Fibroblast of mammary gland (primary cell): ENCODE measurements at places on chromosomes 7 and 10.

DNA sequence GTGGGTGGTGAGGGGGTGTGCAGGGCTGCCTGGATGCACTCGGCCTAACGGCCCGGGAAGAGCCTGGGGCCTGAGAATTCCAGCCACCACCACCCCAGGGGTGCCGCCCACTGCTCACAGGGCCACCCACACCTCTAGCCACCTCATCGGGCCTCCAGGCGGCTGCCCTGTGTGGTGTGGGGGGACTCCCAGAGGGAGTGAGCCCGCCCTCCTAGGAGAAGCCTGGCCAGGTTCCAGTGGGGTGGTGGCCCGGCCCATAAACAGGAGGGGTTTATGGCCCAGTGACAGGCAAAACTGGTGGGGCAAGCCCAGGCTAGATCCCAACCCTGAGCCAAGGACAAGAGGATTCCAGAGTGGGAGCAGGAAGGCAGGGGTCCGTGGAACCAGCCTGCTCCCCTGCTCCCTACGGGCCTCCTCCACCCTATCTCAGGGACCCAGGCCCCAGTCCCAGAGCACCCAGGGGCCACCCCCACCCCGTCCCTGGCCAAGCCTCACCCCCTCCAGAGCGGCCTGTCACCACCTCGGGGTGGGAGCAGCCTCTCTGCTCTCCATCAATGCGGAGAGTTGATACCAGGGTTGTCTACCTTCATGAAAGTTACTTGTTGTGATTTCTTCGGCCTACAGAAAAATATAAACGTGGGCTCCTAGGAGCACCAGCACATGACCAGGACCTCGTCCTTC is 20.2 kb upstream of the PDGFA start:
- DNase-seq = peak; percentile 28

- no peak for DNase-seq
Observed at GRCh38 chr10:97517096-97517750, 18.5 kb downstream of the UBTD1 start.

GRCh38 chr7:122442929-122443328 is 138.4 kb upstream of the FEZF1 start:
- no peak for DNase-seq

- DNase-seq = no peak
Observed at GRCh38 chr10:112593023-112593422, 146.0 kb downstream of the VTI1A start.

DNA sequence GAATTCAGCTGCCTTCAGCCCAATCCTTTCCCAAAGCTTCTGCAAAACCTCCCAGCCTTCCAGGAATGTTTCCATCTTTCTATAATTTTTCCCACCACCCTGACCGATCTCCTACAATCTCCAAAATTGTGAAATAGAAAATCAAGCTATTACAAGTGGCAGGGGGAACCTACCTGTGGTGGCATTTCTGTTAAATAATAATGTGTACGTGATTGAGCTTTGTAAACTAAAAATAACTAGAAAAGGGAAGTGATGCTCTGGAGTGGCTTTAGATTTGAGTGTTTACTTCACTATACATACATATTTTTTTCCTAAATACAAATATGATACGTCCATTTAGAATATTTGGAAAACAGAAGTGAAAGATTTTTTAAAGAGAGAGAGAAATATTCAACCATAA is 593.6 kb downstream of the GRM8 start:
- DNase-seq = no peak

DNA sequence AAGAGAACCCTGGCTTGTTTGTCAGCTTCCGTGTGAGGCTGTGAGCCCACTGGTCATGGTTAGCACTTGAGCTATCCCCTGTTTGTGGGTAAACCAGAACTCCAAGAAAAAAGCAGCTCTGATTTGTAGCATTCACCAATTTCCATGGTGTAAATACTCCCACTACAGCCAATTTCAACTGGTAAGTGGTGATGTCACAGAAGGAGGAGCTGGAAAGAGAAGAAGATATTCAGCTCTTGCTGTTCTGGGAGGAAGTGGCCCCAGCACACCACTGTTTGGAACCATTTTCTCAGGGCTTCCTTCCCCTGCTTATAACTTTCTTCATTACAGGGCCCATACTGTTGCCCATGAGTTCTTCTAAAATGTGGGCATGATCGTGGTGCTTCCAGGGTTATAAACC is 500.1 kb upstream of the ZMIZ1 start:
- no peak for DNase-seq

DNA sequence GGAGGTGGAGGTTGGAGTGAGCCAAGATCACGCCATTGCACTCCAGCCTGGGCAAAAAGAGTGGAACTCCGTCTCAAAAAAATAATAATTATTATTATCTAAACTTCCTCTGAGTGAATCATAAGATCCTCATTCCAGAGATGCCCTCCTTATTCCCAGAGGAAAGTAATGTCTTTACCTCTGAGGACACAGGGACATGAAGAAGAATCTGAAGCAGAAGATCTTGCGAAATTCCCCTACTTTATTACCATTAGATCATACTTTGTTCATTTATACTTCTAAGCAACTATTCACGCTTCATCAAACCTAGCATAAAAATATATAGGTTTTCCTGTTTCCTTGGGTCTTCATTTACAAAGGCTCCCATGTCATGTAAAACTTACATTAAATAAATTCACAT is 143.1 kb downstream of the ETV1 start:
- peak; percentile 38 for DNase-seq

- no peak for DNase-seq
Observed at GRCh38 chr7:83866582-83866981, 217.6 kb upstream of the SEMA3E start.

DNA sequence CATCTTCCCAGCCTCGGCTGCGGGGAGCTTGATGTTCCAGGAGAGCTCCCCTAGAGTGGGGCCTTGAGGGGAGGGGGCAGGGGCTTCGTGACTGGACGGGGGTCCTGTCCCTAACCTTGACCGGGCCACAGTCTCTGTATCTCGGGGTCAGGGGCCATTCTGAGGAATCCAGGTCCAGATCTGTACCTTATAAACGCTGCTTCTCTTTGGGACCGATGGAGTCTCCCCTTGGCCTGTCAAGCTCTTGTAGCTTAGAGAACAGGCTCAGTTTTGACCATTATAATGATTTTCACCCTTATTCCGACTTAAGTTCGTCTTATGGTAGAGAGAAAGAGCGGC is 831 bp downstream of the ZKSCAN5 start:
- peak; percentile 11 for DNase-seq

- DNase-seq = no peak
Observed at GRCh38 chr7:100823140-100823525, 4.2 kb downstream of the EPHB4 start.

GRCh38 chr10:22821501-22821900 is 106.4 kb upstream of the ARMC3 start:
- DNase-seq = peak; percentile 50

- no peak for DNase-seq
Observed at GRCh38 chr10:130638991-130639390, 502.8 kb downstream of the GLRX3 start.

- no peak for DNase-seq
Observed at GRCh38 chr10:92005978-92006377, 82.4 kb downstream of the BTAF1 start.

- peak; percentile 47 for DNase-seq
Observed at GRCh38 chr10:35739998-35740397, 97.9 kb upstream of the FZD8 start.
